ENCODE measurements at places on chromosomes 2 and 18.
A peak's percentile ranks its signal among the peaks of the same experiment; 100 is the strongest.

- no peak for DNase-seq
Observed at GRCh38 chr2:105845976-105846375, 101.3 kb downstream of the NCK2 start.

DNA sequence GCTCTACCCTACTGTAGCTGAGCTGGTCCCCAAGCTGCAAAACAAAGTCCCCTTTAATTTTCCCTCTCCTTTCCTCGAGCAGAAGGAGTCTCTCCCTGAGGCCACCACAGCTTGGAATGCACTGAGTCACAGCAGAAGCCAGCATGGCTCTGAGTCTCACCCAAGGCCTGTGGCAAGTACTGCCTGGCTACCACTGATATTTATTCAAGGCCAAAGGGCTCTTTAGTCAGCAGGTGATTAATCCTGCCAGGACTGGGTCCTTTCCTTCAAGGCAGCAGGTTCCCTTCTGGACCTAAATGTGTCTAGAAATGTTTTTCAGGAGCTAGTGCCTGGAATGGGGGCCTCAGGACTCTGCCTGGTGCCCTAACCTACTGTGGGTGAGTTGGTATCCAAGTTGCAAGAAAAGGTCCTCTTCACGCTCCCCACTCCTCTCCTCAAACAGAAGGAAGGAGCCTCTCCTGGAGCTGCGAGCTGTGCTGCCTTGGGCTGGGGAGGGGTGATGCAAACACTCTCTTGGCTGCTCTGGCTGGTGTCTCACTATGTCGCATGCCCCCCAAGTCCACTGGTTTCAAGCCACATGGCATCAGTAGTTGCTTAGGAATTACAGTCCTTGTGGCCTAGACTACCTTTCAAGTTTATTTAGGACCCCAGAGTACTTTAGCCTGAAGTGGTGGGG lies 53.4 kb downstream of the CD28 start:
- peak; percentile 81 for DNase-seq

- DNase-seq, result no peak
Observed at GRCh38 chr2:240539906-240540305, 17.9 kb downstream of the ANKMY1 start.

DNA sequence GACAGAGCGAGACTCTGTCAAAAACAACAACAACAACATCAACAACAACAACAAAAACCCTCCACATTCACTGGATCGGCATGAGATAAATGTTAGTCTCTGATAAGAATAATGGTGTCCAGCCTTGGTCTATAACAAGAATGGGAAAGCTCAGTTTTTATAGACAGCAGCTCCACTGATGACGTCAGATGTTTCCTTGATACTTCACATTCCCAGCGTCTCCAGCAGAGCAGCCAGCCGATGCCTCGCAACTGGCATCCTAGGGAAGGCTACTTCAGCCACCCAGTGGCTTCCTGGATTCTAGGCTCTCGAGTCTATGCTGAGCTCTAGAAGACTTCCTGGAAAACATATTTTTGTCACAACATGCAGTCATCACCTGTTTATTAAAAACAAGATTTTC lies 271.4 kb upstream of the SMIM21 start:
- no peak for DNase-seq

- DNase-seq, result no peak
Observed at GRCh38 chr2:132568656-132569055, 101.3 kb downstream of the LYPD1 start.

GRCh38 chr2:206257350-206257749 lies 17.1 kb upstream of the ZDBF2 start:
- DNase-seq, result no peak

GRCh38 chr18:10094154-10094553 lies 180.3 kb downstream of the VAPA start:
- peak; percentile 80 for DNase-seq

DNA sequence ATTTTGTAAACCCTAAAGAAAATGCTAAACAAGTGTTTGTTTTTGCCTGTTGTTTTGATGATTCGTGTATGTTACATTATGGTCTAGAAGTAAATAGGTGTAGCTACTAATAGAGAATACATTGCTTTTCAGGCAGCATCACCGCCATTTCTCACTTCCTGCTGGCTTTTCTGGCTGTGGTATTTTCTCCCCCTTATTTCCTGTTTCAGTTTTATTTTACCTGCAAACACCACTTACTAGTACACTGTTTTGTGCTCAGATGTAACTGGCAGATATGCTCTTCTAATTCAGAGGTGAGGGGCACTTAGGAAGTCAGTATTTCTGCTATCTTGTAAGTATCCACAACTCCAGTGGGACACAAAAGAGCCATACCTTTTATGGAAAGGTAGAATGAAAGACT lies 38.1 kb upstream of the SLC3A1 start:
- DNase-seq, result no peak

DNA sequence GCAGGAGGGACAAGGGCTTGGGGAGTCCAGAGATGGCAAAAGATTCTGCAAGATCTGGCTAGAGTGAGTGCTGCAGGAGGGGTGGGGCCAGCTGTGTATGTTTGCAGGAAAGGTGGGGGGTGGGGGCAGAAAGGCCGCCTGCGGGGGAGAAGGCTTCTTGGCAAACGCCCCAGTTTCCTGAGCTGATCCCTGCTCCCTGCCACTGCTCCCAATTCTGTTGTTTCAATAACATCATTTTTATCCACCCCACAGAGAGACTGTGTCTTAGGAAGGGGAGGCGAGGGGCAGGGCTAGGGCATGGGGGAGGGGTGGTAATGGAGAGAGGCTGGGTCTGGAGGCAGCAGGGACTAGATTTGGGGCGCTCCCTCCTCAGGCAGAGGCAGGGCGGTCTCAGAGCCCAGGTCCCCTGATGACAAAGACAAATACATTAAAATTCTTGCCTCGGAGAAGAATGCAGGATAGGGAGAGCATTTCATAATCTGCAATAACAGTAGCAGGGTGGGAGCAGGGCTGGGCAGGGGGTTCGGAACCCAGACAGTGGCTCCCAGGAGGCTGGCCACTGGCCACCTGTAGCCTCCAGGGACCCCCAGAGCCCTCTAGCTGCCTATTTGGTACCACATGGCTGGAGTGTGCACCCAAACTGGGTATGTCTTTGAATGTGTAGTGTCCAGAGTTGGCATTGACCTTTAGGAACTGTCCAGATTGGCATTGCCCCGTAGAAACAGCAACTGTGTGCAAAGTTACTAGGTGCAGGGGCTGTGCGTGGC lies 2.1 kb upstream of the WNT6 start:
- no peak for DNase-seq

DNA sequence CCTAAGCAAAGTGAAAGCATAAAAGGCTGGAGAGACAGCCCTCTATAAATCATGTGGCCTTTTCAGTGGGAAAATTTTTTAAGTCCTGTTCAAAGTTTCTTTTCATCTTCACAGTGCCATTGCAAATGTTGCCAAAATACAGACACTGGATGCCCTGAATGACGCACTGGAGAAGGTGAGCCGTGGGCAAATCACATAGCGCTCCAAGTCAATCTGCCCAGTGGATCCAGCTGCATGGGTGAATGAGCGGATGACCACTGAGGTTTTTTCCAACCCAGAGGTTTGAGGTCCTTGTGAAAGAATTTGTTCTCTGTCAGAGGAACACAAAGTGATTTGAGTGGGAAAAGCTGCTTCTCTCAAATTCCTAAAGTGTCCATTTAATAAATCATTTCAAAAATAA lies 11.8 kb downstream of the DAPL1 start:
- DNase-seq, result no peak

DNA sequence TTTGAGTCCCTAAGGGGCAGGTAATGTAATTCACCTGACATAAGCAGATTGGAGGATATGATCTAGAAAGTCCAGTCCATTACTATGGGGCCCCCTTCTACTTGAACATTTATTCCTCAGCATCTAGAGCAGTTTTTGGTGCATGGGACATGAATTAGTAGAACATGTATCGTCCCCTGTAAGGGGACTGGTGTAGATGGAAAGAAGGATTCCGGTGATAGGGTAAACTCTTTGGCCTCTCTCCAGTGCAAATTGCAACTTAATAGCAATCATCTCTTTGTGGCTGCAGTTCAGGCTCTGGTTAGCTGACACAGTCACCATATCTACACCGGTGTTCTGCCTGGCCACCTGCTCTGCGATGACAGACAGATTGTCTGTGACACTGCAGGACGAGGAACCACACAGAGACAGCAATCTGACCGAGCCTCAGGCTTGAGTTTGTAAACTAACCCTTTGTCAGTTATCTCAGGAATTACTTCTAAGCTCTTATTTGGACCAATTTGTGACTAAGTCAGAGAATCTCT lies 6.4 kb upstream of the SLC8A1 start:
- DNase-seq, result no peak

- DNase-seq, result no peak
Observed at GRCh38 chr2:155030296-155030695, 331.8 kb downstream of the KCNJ3 start.

- DNase-seq, result no peak
Observed at GRCh38 chr2:70748002-70748784, 19.8 kb downstream of the ADD2 start.

- peak; percentile 4 for DNase-seq
Observed at GRCh38 chr2:205889114-205889513, 196.9 kb downstream of the INO80D start.

DNA sequence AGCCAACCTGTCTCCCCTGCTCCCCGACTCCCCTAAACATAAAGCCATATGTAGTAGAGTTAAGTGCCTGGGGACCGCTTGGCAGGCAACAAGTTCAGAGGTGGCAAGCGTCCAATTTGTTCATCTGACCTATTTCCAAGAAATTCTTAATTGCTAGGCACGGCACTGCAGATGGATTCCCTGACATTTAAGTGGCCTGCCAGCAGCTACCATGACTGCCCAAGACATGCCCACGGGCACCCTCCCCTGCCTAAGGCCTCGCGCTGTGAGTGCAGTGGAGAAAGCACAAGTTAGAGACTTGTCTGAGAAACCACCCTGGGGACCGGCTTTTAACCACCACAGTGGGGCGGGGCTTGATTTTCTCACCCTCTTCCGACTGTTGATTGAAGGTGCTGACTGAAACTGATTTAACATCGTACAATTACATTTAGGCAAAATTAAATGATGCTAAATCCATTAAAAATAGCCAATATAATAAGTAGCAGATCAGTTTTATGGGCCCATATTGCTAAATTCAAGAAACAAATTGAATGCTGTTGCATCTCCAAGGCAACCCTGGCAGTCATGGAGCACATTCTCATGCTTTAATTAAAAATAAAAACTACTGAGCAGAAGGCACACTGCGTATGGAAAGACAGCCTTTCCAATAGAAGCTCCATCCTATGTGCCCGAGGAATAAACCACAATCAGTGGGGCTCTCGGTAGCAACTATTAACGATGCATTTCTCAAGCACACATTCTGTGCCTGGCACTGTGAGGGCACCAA lies 163.6 kb upstream of the ACAA2 start:
- no peak for DNase-seq

GRCh38 chr2:202133200-202133908 lies 60.3 kb downstream of the KIAA2012 start:
- peak; percentile 32 for DNase-seq

DNA sequence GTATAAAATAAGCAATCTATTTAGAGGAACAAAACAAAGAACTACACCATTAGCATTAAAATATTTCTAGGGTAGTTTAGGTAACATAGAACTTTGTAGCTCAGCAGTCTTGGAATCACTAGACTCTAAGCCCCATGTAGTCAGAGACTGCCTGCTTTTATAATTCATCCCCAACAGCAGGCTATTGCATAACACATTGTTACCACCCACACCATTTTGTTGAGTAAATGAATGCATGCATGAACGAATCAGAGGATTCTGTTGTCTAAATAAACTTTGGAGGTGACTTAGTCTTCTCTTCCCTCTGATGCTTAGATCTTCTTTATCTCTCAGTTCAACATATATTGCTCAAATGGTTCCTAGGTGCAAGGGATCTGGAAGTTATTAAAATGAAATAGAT lies 167.6 kb upstream of the TNP1 start:
- DNase-seq, result no peak

GRCh38 chr2:195001924-195002323 lies 655.1 kb upstream of the SLC39A10 start:
- no peak for DNase-seq

DNA sequence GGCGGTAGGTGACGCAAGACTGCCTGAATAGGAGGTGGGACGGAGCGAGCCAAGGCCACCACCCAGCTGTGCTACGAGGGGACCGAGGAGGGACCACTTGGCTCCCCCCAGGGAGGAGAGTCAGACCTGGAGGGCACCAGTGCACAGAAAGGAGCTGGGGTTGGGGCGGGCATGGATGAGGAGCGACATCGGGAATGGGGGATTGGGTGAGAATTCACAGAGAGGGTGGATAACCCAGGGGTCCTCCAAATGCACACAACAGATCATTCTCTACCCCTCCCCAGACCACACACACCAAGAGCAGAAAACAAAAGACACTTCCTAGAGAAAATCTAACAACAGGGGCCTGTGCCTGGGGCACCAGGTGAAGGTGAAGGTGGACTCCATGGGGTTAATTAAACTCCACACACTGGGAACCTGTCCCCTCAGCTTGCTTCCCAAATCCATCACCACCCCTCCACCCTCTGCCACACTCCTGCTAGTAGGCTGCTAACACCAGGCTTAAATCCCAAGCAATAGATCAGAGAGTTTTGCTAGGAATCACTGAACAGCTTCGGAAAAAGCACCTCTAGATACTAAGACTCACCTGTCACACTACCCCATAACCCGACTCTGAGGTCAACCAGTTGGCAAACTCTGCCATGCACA lies 274.6 kb downstream of the EIPR1 start:
- DNase-seq, result no peak

DNA sequence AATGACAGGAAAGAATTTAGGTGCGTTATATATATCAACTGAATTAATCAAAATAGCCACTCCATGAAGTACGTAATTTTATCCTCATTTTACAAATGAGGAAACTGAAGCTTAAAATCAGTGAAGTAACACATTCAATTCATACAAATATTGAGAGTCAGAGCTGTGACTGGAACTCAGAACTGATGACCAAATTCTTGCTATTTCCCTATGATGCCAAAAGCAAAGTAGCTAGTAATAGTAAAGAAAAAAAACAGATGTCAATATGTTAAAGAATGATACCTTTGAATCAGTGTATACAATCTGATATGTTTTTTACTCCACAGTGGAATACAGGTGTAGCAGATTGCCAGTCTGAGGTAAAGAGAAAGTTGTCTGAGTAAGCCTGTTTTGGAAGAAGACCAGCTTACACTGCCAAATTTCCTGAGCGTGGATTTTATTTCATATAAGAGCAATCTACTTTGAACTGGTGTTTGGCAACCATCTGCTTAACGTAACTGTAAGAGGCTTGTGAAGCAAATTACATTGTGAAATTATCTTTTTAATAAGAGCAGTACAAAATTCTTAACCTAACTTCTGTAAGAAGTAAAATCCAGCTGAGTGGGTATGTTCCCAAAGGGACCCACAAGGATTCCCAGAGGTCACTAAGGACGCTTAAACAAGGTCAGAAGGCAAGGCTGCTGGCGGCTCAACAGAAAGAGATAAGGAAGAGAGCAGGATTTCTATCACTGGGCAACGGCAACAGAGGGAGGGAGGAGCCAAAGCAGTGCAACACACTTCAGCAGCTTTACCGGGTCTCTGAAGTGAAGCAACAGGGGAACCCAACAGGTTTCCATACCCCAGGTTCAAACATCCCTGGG lies 85.6 kb downstream of the IKZF2 start:
- peak; percentile 20 for DNase-seq

Data from mesenchymal stem cell (in vitro differentiated cells and primary cell).